ENCODE measurements at places on chromosomes 4 and X.

GRCh38 chr4:7929118-7929951, 10.3 kb downstream of the AFAP1 start:
- peak; percentile 88 for DNase-seq

- DNase-seq: peak; percentile 69
These were observed 23.9 kb downstream of the HMX1 start for GRCh38 chr4:8847764-8848163.

DNA sequence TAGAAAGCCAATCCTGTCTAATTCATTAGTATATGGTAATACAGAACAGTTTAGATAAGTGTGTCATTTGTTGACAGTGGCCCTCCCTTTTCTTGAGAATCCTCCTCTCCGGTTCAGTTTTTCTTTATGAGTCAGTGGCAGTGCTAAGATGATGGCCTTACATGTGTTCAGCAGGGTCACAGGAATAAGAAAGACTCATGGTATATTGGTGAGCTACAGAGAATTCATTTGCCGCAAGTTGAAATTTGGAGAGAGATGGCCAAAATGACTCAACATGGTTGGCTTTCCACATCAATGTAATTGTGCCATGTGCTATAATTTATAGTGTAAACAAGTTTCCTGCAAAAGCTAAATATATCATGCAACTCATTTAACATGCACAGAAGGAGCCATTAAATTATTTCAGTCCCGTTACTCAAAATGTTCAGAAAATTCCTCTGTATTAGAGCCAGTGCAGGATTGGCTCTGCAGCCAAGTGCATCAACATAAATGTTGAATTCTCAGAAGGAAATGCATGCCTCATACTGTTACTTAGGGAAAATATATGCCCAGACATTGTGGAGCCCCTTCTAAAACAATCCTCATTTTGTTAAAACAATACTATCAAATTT, 374.3 kb downstream of the AFF2 start:
- no peak for DNase-seq

- DNase-seq: no peak
These were observed 113.2 kb downstream of the SPCS3 start for GRCh38 chr4:176432811-176433540.

- DNase-seq: no peak
These were observed 556.0 kb upstream of the CPEB2 start for GRCh38 chr4:14446311-14446710.

GRCh38 chr4:144709159-144709558, 63.2 kb downstream of the HHIP start:
- no peak for DNase-seq

DNA sequence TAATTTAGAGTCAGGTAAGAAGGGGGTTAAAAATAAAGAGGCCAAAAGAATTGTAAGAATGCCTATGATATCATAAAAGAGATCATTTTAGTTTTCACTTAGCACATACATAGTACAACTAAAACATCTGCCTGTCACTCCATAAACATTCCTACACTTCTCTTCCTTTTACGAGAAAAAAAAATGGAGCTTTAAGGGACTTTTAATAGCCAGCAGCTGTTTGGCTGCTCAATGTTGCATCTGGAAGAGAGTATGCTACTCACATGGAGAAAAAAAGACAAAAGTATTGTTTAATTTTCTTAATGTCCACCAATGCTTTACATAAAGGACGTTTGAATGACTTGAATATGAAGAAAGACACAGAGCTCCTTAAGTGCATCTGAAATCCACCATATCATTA, 48.7 kb upstream of the TNIP3 start:
- DNase-seq: no peak

DNA sequence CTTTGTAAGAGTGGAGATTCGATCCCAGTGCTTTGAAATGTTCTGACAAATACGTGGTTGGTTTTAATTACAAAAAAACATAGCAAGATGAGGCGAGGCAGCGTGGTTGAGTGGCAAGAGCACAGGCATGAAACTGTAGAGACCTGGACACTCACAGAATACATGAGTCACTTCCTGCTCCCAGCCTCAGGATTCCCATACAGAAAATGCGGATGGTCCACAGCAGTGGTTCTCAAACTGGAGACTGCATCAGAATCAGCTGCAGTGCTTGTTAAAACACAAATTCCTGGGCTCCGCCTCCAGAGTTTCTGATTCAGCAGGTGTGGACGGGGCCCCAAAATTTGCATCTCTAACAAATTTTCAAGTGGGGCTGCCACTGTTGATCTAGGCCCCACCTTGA, 10.1 kb downstream of the OTOP1 start:
- DNase-seq: no peak

DNA sequence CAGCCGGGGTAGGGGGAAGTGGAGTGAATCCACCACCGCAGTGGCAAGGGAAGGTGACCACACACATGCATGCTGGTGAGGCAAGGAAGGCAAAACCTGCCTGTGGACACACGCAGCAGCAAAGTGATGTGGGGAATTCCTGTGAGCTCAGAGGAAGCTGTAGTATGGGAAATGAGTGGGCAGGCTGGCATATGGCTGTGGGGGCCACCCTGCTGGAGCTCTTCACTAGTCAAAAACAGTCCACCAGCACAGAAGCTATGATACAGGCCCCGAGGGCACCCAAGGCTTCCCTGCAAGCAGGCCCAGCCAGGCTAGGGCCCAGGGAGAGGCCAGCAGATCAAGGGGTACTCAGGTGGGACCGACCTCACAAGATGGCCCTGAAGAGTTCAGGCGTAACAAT, 239.1 kb downstream of the CHM start:
- no peak for DNase-seq

GRCh38 chr4:105280338-105281123, 133.9 kb downstream of the TET2 start:
- DNase-seq: peak; percentile 72

DNA sequence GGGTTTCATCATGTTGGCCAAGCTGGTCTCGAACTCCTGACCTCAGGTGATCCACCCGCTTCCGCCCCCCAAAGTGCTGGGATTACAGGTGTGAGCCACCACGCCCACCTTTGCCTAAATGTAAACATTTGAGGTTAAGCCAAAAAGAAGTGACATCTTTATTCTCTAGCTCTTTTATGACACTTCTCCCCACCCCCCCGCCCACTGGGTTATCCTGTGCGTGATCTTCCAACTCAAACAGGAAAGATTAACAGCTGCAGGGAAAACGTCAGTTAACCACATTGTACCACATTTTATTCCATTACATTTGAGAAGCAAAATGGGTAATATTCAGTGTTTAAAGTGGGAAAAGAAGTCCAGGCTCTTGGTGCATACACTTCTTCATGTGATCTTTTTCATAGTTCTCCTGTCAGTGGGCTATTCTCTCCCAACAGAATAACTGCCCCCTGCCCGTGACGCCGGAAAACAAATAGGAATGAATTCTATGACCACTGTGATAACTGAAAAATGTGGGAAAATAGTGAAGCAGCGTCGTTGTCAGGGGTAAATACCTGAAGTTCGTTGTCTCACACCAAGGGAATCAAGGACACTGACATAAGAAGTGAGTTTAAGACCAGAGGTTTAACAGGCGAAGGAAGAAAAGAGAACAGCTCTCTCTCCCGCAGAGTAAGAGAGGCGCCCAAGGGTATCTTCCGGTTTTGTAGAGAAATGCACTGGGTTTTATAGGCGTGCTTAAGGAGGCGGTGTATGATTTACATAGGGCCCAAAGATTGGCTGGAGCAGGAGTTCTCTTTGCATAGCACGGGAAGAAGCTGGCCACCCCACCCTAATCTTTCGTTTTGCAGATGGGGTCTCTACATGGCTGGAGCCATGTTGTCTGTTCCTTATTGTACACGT, 9.7 kb upstream of the SRD5A3 start:
- DNase-seq: peak; percentile 6

DNA sequence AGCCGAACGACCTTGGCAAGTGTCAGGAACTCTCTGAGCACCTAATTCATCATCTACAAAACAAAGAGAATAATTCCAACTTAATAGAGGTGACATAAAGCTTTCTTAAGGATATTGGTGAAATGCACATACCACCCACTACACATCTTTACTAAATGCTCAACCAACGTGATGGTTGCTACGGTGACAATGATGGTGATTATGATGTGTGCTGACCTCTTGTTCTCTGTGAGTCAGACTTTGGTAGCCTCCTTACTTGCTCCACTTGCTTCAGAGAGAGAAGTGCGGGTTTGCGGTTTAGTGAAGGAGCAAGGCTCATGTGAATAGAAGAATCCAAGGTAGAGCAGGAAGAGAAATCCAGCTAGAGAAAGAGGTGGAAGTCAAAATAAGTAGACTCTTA, 52.8 kb upstream of the CLNK start:
- DNase-seq: peak; percentile 10

DNA sequence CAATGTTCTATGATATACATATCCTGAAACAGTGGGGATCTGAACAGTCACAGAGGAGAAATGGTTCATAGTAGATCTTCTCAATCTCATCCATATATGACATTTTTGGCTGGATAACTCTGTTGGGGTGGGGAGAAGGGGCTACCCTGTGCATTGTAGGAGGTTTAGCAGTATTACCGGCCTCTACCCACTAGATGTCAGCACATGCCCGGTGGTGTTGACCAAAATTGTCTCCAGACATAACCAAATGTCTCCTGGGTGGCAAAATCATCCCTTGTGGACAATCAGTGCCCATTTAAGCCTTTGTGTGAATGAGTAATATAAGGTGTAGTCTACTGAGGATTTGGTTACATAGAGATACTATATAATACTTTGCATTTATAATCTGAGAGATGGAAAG, 89.9 kb downstream of the PLS3 start:
- DNase-seq: peak; percentile 73

DNA sequence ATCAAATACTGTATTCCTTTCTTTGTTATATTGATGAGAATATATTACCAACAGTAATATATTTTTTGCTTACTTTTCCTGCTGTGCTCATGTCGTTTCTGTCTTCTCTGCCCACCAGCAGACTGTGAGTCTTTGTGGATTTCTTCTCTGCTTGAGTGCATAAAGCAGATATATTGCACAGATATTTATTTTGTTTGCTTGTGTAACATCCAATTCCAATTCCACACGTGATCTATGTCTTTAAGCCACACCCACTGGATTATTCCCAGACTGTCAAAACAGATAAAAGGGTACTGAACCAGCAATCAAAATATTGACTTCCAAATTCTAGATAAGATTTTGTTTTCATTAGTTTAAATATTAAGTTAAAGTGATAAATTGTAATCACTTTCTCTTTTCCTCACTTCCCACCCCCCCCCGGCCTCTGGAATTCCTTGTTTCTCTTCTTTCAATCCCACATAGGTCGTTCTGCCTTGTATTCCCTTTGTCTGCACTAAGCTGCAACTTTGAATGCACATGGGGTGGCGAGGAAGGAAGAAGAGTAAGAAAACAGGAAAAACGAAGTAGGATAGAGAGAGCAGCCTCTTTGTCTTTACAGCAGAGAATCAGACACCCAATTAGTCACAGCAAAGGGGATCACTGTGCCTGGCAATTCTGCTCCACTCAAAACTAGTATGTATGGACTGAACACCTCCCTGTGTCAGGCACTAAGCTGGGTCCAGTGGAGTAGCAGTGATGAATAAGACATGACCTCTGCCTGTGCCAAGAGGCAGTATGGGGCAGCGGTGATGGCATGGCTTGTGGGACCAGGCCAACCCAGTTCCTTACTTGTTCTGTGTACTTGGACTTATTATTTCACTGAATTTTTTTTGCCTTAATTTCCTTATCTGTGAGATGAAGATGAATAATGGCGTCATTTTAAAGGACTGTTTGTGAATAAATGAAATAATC, at the start of gene ADH1B:
TSS of gene ADH1B (minus strand) at position 161 of the 951 bp plus-strand sequence. CDS start at position 91, 70 bp downstream.
- no peak for DNase-seq
